ENCODE measurements at places on chromosomes 1 and 21.
A peak's percentile ranks its signal among the peaks of the same experiment; 100 is the strongest.

GRCh38 chr1:29017235-29017634, 102.9 kb downstream of the EPB41 start:
- no peak for DNase-seq

- no peak for DNase-seq
These were observed 371.8 kb downstream of the NPHP4 start for GRCh38 chr1:5620418-5620817.

- DNase-seq: no peak
These were observed 20.0 kb downstream of the GJA5 start for GRCh38 chr1:147740391-147740790.

GRCh38 chr1:29412591-29412990, 176.3 kb downstream of the PTPRU start:
- DNase-seq: peak; percentile 18

- DNase-seq: no peak
These were observed 18.2 kb downstream of the TSPAN2 start for GRCh38 chr1:115071012-115071664.

DNA sequence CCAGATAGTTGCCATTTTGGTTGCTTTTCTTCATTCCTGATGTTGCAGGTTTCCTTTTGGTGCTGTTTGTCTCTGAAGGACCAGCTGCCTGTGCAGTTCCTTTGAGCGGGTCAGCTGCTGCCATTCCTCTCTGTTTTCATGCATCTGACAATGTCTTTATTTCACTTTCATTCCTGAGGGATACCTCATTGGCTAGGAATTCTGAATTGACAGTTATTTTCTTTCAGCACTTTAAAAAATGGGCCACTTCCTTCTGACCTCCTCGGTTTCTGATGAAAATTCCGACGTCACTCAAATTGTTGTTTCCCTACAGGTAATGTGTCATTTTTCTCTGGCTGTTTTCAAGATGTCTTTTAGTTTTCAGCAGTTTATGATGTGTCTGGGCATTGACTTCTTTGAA, 24.8 kb downstream of the CCSAP start:
- DNase-seq: no peak

- no peak for DNase-seq
These were observed 779 bp downstream of the LRRC40 start for GRCh38 chr1:70204600-70204999.

- DNase-seq: no peak
These were observed 278.9 kb downstream of the RWDD3 start for GRCh38 chr1:95512925-95513324.

- DNase-seq: no peak
These were observed 397.7 kb downstream of the HLX start for GRCh38 chr1:221276896-221277409.

DNA sequence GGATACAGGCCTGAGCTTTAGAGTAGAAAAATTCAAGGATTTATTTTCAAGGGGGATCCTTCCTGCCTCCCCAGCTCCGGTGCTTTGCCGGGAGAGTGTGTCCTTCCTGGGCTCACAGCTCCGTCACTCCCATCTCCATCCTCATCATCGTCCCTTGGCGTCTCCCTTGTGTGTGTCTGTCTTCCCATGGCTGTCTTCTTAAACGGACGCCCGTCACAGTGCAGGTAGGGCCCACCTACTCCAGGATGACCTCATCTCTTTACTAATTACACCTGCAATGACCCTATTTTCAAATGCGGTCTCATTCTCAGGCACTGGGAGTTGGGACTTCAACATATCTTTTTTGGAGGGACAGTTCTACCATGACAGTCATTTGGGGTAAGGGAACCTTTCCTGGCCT, 320.3 kb upstream of the C1orf174 start:
- DNase-seq: no peak

DNA sequence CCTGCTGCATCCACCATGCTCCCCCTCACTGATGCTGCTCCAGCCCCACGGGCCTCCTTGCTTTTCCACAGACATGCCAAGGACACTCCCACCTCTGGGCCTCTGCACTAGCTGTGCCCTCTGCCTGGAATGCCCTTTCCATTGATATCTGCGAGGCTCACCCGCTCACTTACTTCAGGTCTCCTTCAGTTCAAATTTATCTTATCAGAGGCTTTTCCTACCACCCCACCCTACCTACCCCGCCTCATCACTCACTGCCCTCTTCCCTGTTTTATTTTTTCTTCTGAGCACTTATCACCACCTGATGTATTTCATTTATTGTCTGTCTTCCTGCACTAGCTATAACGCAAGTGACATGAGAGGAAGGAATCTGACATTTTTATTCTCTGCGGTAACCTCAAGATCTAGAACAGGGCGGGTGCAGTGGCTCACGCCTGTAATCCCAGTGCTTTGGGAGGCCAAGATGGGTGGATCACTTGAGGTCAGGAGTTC, 7.0 kb downstream of the HSPG2 start:
- no peak for DNase-seq

DNA sequence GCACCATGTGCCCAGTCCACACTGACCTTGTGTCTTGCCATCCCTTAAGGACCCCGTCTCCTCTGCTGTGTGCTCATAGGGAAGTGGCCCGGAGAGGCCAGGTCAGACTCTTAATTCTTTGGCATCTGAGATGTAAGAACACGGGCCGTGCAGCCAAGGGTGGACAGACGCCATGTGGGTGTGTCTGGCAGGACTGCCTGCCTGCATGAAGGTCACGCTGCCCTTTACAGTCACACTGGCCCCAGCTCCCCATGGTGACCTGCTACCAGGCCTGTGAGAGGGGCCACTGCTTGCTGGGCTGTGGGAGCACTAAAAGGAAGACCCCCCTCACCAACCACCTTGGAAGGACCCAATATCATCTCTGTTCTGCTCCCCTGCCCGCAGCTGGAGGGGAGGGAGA, 17.7 kb downstream of the DHRS3 start:
- no peak for DNase-seq

DNA sequence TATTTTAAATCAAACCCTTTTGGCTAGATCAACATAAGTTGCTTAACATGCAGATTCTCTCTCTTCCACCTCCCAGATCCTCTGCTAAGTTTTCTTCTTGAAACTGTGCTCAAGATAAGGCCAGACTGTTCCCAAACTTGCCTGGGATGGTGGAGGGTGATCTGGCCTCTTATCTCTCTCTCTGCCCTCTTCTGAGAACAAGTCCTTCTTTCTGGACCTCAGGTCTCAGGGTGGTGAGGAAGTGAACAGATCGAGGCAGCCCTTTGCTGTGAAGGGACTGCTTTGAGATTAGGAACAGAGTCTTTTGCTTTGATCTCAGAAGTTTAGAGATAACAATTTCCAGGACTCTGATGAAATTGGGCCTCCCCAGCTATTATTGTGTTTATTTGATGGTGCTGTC, 70.7 kb downstream of the HUNK start:
- no peak for DNase-seq

DNA sequence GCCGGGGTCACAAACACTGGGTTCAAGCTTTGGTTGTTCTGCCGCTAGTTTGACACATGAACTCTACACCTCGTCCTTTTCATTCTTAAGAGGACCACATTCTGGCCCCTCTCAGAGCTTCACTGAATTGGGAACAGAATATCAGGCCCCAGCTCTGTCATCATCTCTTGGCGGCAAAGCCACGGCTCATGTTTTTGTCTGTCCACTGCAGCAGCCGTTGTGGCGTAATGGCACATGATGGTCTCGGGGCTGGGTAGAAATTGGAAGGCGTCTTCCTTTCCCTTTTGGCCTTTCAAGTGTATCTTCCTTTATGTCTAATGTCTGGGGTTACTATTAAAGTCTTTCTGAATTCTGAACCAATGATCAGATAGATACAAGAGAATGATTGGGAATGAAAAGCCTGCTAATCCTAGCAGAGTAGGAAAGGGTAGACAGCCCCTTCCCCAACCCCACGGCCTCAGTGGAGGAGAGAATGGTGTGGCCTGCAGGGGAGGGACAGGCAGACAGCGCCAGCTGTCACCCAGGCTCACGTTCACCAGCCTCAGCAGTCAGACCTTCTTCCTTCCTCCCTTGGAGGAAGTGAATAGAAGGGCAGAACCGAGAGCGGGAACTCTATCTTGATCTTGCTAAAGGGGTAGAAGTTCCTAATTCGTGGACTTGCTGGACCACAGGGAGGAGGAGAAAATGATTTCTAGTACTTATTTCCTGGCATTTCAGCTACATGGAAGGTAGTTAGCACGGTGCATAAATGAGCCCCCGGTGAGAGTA, 498.1 kb downstream of the KIF26B start:
- no peak for DNase-seq

DNA sequence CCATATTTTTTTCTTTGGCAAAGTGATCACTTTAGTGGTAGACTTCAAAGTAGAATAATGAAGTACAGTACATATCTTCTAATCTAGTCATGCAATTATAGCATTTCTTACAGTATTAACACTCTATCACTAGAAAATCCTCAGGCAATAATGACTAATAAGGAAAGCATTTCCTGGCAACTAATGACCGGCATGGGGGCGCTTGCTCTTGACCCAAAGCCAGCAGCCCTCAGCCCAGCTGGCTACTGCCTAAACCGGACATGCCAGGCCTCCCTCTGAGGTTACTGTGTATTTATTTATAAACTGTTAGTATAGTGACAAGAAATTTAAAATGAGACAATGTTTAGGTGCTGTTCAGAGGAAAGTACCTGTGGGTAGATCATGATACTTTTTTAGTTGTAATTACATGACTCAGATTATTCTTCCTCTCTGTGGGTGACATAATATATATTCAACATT, 633.8 kb downstream of the PTPRC start:
- no peak for DNase-seq

- DNase-seq: no peak
These were observed 29.0 kb upstream of the NTPCR start for GRCh38 chr1:232921381-232921780.

- no peak for DNase-seq
These were observed 40.5 kb downstream of the SLC5A9 start for GRCh38 chr1:48263041-48263440.

GRCh38 chr1:21329209-21329844, 39.1 kb upstream of the ECE1 start:
- DNase-seq: no peak

DNA sequence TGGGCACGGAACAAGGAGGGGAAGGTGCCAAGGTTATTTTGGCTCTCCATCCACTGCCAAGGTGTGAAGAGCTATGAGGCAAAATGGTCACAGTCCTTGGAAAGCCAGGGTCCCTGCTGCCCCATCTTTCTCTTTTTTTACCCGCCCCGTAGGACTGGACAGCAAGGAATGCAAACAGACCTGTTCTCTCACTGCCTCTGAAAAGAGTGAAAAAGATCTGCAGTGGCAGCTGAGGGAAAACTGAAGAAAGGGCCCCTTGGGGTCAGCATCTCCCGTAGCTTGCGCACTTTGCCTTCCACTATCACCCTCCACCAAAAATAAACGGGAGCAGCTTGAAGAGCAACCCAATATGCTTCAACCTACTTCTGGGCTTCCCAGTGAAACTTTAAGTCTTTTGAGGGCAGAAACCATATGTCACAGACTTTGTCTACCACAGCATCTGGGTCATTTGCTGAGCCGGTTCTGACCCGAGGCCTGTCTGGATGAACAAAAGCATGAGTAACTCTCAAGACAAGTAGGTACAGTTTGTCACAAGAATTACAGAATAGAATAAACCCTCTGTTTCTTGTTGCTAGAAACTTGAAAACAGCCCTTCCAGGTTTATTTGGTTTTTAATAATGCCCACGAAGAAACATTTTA, 9.4 kb upstream of the KIF14 start:
- DNase-seq: no peak

DNA sequence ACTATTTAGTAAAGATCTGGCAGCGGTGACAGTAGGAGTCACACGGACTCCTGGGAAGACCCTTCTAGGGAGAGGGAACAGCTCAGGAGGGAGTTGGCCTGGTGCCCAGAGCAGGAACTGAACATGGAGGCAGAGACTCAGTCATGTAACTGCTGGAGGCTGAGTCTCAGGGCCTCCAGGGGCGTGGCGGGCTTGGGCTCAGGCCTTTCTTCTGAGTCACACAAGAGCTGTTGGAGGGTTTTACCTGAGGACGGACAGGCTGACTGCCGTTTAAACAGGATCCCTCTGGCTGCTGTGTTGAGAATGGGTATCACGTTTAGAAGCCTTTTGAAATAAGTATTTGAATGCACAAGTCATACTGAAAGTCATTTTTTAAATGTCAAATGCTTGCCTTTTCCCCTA, 7.2 kb upstream of the ETS2 start:
- no peak for DNase-seq

- no peak for DNase-seq
These were observed 95.2 kb downstream of the KCNJ6 start for GRCh38 chr21:37821092-37821491.

DNA sequence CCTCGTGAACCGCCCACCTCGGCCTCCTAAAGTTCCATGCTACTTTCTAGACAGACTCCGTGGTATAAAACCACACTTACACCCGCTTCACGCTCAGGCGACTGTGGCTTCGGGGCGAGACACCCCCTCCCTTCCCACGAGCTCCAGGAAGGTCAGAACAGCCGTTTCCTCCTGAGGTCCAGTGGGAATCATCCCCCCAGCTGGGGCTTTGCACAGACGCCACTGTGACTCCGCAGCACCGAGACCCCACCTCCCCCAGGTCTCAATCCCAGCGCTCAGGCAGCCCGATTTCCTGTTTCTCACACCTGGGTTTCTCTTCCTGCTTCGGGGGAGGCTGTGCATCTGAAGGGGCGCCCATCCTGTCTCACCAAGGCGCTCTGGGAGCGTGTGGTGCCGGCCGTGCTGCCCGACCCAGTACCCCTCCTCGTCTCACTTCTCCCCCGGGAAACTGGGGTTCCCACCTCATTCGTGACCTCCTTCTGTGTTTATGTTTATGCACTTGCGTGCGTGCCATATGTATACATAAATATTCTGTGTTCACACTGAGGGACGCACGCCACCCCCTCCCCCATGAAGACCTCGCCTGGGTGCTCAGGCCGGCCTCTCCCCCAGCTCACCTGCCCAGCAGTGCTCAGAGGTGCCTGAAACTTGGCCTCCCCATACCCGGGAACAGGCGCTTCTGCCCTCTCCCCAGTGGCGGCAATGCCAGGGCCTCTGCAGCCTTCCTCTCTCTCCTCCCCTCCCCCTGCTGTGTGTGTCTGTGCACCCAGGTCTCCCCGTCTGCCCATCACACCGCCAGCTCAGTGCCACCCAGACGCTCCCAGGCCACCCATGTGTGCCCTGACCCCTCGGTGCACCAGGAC, 14.6 kb downstream of the SLC35E2B start:
- DNase-seq: no peak

- DNase-seq: no peak
These were observed 125.5 kb downstream of the DMRTB1 start for GRCh38 chr1:53584777-53585107.

- no peak for DNase-seq
These were observed 56.2 kb upstream of the GNG12 start for GRCh38 chr1:67889466-67889865.

DNA sequence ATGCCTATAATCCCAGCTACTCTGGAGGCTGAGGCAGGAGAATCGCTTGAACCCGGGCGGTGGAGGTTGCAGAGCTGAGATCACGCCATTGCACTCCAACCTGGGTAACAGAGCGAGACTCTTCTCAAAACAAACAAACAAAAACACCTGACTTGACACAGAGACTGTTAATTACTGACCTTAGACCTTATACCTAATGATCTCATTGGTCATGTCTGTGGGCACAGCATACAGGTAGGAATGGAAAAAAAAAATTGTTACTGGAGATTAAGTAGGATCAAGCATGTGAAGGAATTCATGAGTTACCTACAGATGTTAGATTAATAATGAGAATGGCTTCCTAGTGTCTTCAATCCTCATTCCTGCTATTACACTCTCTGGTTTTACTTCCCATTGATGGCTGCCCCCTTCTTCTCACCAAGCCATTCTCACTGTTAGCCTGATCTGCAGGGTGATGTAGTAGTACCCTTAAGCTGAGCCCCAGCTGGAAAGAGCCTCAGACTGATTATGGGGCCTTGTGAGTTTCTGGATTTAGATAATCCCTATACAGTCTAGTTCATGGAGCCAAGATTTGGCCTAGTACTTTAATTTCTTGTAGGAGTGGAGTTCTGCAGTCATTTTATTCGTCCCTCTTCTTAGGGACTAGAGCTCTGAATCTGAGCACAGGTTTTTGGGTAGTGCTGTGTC, 8.8 kb downstream of the TBCE start:
- DNase-seq: no peak

Measured in NCI-H1092 (cell line).